ENCODE measurements at places on chromosomes 16 and 17.

GRCh38 chr16:14101415-14101814 lies 30.3 kb downstream of the MRTFB start:
- no peak overlapping the region for H3K27ac ChIP-seq
- no peaks in the 10 kb centered on the region for H3K27me3 ChIP-seq
- no peak for DNase-seq
- no peaks in the 10 kb centered on the region for H3K36me3 ChIP-seq

- peaks cover 27% of the 10 kb centered on the region for H3K4me1 ChIP-seq
- peaks cover 7% of the 10 kb centered on the region for H3K27me3 ChIP-seq
- no peak for DNase-seq
- H3K36me3 ChIP-seq, result peaks cover 7% of the 10 kb centered on the region
- H3K27ac ChIP-seq, result no peak overlapping the region
These were observed 16.8 kb upstream of the HAS3 start for GRCh38 chr16:69088684-69089083.

GRCh38 chr17:13395346-13395745 lies 206.4 kb downstream of the HS3ST3A1 start:
- H3K4me3 ChIP-seq, result no peak overlapping the region
- no peak for DNase-seq
- H3K27me3 ChIP-seq, result peaks cover 2% of the 10 kb centered on the region
- H3K27ac ChIP-seq, result no peak overlapping the region

GRCh38 chr16:4032768-4033167 lies 83.5 kb downstream of the ADCY9 start:
- H3K27me3 ChIP-seq, result no peaks in the 10 kb centered on the region
- no peak overlapping the region for H3K27ac ChIP-seq
- H3K4me1 ChIP-seq, result peaks cover 4% of the 10 kb centered on the region
- no peaks in the 10 kb centered on the region for H3K36me3 ChIP-seq

DNA sequence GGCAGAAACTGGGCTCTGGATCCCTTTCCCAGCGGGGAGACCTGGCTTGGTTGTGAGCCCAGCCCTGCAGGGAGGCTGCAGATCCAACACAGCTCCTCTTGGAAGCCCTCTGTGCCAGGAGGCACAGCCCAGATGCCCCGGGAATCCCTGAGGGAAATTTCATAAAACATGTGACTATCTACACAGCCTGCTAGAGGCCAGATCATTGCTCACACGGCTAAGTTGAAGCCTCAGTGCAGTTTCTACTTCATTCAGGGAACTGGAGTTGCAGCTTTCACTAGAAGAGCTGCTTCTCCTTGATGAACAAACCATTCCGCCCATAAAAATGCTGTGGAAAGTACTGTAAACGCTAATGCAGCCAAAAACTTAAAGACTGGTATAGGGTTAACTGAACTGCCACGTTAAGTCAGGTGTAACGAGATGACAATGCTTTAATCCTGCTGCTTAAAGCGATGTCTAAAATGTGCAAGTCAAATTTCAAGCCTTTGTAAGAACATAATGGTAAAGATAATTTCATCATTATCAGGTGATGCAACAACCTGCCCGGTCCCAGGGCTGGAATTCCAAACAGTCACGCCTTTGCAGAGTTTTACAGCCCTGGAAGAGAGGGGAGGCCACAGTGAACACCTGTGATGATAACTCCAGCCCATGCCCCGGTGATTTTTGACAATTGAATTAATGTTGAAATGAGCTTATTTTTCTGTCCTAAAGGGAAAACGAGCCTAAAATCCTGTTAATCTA lies 172.5 kb downstream of the ZFHX3 start:
- no peak overlapping the region for H3K27ac ChIP-seq
- DNase-seq, result no peak
- no peaks in the 10 kb centered on the region for H3K27me3 ChIP-seq

DNA sequence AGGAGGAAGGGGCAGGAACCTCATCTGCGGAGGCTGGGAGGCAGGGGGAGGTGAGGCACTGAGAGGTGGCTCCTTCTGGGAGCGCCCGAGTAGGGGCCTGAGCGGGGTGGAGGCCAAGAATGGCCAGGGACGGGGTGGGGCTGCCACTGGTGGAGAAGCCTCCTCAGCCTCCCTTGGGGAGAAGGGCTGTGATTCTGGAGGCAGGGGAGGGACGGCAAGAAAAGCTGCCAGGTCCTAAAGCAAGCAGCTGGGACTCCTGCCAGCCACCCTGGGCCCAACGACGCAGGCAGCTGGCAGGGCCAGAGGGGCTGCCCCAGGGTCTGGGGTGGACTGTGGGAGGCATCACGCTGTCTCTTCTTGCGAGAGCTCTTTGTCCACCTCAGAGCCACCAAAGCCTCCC lies 12.7 kb upstream of the MLKL start:
- no peak overlapping the region for H3K4me3 ChIP-seq
- H3K36me3 ChIP-seq, result no peaks in the 10 kb centered on the region
- no peak for DNase-seq
- peaks cover 4% of the 10 kb centered on the region for H3K4me1 ChIP-seq
- H3K27ac ChIP-seq, result no peak overlapping the region

All from activated CD4-positive, alpha-beta memory T cell treated with anti-CD3 and anti-CD28 coated beads, Interleukin-2, amount 10 ng/mL, durations not matched to agents 7 days and 5 days (primary cell).